Sigmoid colon (tissue), 7 donors: ENCODE measurements at places on chromosomes 3 and 15. TPM values are rescaled to one million over a fixed set of nuclear protein-coding genes. Genes with fewer than 3 reads are reported as not detected.

The PLA2G4E gene
- not detected for total RNA-seq

The DOCK3 gene
- total RNA-seq = 3.9 TPM

The LYZL4 gene
- total RNA-seq = not detected

The SCN11A gene
- total RNA-seq = 0.82 TPM

The ADGRG7 gene
- total RNA-seq = not detected

The RTP3 gene
- not detected for total RNA-seq

The ADAMTSL3 gene
- 39.2 TPM for total RNA-seq

GRCh38 chr3:149871855-149872254 lies 58.8 kb downstream of the RNF13 start:
- no peak for DNase-seq

- no peak for DNase-seq
Measured at GRCh38 chr3:47641739-47642138, 63.1 kb upstream of the CSPG5 start.

GRCh38 chr15:38647683-38648082 lies 83.1 kb upstream of the RASGRP1 start:
- DNase-seq = no peak

GRCh38 chr3:157119369-157119951 lies 40.5 kb downstream of the CCNL1 start:
- no peak for DNase-seq

DNA sequence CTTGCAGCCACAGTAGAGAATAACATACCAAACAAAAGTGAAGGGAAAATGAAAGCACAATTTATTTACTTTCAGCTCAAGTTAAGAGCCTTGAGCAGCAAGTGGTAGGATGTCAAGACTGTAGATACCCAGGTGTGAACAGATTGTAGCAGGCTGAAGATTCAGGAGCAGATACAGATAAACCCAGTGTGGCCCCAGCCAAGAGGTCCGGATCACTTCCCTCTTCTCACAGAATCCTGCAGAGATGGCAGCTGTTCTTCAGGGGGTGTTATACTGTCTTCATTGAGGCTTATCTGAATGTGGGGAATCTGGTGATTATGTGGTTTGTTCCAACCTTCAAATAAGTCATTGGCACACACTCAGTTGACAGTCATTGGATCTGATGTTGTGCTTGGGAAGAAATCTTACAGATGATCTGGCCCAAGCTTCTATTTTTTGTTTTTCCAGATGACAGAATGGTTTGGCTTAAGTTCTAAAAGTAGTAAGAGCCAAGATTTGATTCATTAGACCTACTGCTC lies 2.2 kb downstream of the STARD9 start:
- DNase-seq = no peak

GRCh38 chr3:182182531-182182968 lies 470.8 kb downstream of the SOX2 start:
- DNase-seq = no peak
